Fibroblast of skin of right biceps (primary cell): ENCODE measurements at places on chromosomes 7 and 10.

GRCh38 chr7:102463841-102464576 is 654 bp downstream of the ALKBH4 start:
- no peak for DNase-seq

DNA sequence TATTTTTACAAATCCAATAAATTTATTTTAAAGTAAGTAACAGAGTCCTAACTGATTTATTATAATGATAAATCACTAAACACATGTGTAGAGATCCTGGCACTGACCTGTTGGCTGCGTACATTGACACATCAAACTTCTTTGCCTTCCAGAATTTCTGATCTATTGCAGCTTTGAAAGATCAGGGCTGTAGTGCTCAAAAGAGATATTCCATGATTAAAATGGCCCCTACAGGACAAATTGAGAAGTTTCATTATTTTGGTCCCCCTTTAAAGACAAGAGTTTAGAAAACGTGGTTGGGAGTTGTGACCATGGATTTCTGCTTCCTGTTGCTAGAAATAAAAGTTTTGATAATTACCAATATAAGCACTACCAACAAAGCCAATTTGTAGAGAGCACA is 87.7 kb upstream of the PDK4 start:
- DNase-seq, result peak; percentile 19

- DNase-seq, result no peak
These were observed 139.9 kb upstream of the DGKB start for GRCh38 chr7:15042285-15043065.

- peak; percentile 96 for DNase-seq
These were observed 159.2 kb downstream of the KCNMA1 start for GRCh38 chr10:77478247-77478961.

DNA sequence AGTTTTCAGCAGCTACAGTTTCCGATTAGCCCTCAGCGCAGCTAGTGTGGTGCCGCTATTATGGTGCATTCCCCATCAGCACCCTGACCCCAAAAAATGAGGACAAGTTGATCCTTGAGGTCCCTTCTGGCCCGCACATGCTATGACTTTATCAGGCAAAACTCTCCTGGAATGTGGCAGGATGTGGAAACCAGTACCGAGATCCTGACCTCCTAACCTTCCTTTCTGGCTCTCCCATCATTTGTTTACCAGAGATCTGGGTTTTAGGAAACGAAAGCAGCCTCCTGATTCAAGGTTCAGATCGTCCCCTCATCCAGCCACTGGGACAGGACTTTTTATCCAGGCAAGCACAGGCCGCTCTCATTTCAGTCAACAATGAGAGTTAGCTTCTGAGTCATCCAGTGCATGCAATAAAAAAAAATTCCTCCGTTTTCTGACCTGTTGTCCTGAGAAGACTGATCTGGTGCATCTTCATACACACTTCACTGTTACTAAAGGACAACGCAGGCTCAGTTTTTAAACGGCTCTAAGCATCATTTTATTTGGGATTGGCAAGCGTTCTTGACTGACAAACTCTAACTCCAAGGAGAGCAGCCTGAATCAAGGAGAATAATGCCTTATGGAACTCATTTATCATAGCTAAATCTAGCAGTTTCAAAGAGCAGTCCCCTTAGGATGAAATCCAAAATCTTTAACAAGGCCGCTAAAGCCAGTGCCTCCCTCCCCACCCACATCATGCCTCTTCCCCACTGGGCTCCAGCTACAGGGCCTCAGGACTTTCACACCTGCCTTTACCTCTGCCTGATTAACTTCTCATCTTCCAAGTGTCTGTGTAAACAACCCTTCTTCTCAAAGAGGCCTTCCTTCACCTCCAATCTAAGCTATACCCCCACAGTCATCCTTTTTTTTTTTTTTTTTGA is 17.1 kb downstream of the PDLIM1 start:
- DNase-seq, result peak; percentile 79

DNA sequence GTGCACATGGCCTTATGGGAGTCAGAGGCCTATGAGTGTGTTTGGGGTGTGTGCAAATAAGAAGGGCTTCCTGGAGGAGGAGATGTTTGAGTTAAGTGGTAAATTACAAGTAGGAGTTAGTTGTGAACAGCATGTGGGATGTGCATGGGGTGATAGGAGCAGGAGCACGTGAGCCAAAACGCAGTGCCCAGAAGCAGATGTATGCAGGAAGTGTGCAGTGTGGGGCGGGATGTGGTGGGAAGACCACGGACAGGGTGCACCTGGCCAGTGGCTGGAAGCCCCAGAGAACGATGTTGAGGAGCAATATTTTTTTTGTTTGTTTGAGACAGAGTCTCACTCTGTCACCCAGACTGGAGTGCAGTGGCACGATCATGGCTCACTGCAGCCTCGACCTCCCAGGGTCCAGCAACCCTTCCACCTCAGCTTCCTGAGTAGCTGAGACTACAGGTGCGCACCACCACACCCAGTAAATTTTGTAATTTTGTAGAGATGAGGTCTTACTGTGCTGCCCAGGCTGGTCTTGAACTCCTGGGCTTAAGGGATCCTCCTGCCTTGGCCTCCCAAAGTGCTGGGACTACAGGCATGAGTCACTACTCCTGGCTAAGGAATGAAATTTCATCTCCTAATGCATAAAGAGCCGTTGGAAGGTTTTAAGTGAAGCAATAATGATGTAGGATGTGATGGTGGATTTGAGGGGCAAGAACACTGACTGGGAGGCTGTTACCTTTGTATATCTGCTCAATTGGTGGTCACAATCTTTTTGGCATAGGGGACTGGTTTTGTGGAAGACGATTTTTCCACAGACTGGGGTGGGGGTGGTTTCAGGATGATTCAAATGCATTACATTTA is 78.4 kb downstream of the LYZL2 start:
- no peak for DNase-seq

- DNase-seq, result no peak
These were observed 14.7 kb downstream of the ESYT2 start for GRCh38 chr7:158814637-158815036.

- DNase-seq, result no peak
These were observed 1.5 kb upstream of the PCOLCE start for GRCh38 chr7:100600730-100601038.

DNA sequence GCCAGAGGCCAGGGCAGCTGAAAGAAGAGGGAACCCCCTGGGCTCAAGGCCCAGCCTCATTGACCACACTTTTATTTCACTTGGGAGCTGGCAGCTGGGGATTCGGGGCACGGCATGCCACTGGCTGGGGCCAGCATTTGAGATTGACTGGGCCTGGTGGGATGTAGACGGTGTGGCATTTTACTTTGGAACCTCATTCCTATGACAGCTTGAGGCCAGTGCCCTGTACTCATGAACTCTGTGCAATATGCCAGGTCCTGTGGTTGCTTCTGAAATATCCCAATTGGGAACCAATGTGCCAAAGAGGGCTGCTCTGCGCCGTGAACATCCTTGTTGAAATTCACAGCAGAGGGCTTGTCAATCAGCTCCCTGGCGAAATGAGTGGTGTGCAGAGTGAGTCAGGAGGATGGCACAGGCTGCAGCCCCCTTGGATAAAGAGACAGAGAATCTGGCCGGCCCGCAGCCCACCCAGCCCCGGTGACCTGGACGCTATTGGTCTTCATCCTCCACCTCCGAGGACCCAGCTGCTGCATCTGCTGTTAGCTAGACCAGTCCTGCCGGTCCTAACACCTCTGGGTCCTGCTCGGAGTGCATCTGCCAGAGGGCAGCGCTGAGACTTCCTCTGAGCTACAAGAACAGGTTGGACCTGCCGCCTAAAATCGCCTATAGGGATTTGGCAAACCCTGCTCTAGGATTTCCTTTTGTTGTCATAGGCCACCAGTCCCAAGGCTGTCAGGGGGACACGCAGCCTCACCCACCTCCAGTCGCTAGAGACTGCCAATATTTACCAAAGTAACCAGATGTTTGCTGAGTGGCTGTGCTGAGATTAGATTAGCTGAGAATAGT is 58.0 kb downstream of the PRKAG2 start:
- DNase-seq, result no peak

GRCh38 chr10:117198088-117198487 is 799 bp downstream of the KCNK18 start:
- DNase-seq, result no peak
